Effector CD8-positive, alpha-beta T cell (primary cell): ENCODE measurements at places on chromosomes 3 and 15.

GRCh38 chr3:117404141-117404540, 694.6 kb downstream of the TUSC7 start:
- no peak for DNase-seq

DNA sequence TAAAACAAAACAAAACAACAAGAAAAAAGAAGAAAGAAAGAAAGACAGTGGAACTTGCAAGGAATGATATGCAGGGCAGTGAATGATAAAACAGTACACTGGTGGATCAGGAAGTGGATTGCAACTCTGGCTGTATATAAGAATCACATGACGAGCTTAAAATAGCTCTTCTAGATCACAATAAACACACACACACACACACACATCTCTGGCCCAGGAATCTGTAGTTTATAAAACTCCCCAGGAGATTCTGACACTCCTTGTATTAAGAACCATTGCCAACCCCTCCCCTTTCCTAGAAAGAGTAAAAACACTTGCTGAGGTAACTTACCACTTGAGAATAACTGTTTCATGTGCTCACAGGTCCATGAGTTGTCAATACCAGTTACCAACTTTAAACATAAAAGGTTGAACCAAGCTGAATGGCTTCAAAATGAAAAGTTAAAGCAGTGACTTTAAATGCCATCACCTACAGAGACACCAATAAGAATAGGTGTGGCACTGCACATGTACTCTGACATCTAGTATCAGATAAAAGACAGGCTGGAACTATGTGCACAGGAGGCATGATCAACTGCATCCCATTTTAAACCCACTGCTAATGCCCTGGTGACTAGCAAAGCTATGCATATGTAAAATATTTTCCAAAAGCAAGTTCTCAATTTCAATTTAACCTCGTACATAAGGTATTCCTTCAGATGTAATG, 3.9 kb downstream of the CPOX start:
- DNase-seq, result no peak

- no peak for DNase-seq
Observed at GRCh38 chr3:161221806-161222600, 892 bp downstream of the NMD3 start.

- no peak for DNase-seq
Observed at GRCh38 chr3:61966200-61966599, 404.8 kb downstream of the PTPRG start.

DNA sequence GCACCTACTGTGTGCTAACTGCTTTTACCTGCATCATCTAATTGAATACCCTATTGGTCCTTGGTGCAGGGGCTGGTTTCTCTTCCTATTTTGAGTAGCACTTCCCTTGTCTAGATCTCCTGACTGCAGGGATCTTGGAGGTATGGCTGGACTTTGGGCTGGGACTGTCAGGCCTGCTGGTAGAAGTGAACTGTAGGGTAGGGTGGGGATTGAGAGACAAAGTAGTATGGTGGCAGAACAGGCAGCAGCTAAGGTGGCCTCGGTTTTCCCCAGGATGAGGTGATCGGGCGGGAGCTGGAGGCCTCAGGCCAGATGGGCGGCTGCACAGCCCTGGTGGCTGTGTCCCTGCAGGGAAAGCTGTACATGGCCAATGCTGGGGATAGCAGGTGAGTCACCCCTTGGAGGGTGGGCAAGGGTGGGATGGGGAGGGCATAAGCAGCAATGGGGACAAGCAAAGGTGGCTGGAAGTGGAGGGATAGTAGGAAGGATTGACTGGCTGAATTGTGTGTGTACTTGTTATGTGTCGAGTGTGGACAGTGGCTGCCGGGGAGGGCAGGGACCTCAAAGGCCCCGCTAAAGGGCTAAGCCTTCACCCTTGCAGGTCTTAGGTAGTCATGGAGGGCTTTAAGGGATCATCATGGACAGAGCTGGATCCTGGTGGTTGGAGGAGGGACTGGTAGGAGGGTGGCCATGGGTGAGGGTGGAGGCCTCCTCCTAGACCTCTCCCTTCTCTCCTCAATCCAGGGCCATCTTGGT, 2.0 kb downstream of the PPM1M start:
- DNase-seq, result no peak

- no peak for DNase-seq
Observed at GRCh38 chr3:123333401-123333800, 115.5 kb downstream of the ADCY5 start.

- DNase-seq, result no peak
Observed at GRCh38 chr15:100781961-100782530, 97.6 kb upstream of the ALDH1A3 start.

DNA sequence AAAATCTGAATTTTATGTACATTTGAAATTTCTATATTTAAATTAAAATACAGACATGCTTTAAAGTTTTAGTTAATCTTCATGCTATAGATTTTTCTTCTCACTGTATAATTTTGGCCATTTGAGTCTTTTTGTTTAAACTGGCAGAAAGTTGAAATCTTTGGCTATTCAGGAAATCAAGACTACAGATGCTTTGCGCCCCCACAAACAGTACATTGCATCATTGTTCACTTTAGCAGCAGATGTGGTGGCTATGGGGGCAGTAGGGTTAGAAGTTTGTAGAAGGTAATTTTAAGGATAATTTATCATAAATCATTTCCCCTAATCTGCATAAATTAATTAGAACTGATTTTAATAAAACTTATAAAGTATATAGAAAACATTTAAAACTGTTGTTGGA, 20.9 kb downstream of the SPPL2A start:
- DNase-seq, result no peak

DNA sequence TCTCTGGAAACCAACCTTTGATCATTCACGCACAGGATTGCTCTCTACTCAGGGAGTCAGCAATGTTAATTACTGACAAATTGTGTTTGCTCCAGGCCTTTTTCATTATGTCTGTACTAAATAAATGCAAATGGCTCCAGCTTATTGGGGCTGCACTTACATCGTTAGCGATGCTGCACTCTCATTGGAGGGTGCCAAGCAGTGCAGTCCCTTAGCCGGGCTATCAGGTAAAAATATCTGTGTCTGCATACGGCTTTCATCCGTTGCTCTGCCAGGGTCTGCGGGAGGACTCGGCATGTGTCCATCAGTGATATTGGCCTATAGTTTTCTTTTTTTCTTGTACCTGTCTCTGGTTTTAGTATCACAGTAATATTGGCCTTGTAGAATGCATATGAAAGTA, 471.5 kb upstream of the CADM2 start:
- DNase-seq, result no peak

DNA sequence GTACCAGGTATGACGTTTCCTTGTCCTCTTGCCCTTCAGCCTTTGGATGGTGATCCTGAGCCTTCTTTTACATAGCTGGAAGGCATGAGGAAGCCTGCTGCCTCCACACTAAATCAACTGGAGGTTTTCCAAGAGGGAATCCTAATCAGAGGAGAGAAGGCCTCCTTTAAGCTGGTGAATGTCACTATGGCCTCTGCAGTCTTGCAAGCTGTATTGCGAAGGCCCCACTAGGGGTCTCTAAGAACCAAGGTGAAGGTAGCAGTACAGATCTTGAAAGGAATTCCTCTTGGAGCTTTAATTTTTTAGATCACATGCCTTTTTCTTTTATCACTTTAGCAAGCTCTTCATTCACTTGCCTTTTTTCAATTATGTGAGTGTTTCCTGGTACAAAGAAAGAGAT, 119.2 kb downstream of the GHSR start:
- DNase-seq, result no peak

GRCh38 chr3:101963902-101964362, 114.6 kb downstream of the NFKBIZ start:
- no peak for DNase-seq

DNA sequence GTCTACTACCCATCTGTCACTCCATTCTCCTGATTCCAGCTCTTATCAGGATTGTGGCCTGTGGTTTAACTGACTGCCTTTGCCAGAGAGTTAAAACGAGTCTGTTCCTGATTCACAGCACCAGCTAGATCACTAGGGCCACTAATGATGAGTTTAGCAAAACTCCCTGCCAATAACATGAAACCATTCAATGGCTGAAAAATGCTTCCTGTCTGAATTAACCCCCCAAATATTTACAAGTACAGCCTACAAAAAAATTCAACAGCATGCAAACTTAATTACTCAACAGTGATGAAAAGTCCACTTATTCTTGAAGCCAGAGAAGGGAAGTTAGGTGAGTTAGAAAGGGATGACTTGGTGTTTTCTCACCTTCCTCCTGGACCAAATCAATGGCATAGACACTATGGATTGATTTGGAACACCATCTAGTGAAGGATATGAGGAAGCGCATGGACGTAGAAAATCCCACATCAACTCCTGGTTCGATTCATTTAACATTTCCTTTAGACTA, 141.4 kb downstream of the TGFBR2 start:
- no peak for DNase-seq

- DNase-seq, result no peak
Observed at GRCh38 chr3:73332558-73332957, 271.1 kb downstream of the EBLN2 start.

DNA sequence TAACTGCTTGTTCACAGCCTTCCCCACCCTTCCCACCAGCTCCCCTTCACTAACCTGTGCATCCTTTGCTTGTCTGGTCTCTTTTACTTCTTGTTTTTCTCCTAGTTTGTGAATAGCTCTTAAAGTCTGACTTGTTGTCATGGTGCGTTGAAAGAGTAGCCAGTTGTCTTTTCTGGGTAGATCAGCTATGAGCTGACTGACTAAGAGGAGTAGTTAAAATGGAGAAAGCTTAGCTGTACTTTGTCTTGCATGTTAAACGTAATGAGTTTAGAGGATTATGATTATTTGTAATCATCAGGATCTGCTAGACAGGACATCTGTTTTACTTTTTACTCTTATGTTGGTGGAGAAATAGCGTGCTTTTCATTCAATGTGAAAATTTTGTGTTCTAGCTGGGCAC, 35.9 kb downstream of the ATP2C1 start:
- no peak for DNase-seq

DNA sequence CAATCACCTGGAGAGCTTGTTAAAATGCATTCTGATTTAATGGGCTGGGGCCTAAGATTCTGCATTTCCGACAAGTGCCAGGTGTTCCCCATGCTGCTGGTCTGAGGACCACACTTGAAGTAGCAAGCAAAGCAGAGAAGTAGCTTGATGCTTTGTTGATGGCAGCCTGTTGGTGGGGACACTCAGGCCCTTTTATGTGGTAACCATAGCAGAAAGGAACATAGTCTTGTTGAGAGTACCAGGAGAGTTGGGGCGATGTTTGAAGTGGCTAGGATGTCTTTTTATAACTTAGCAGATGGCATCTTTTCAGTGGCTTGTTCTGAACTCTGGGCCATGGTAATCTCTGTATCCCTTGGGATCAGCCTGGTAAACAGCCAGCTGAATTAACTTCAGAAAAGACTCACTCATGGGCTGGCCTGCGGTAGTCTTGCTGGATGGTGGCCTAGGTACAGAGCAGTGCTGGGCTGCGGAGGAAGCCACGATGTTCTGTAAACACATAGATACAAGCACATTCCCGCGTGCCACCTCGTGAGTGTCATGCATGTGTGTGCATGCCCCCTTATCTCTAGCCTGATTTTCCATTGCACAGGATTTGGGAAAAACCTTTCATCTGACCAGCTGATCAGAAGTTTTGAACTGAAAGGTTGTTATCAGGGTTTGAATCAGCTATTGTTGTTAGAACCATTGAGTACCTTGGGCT, 292.4 kb upstream of the LRRFIP2 start:
- no peak for DNase-seq

GRCh38 chr15:60096157-60096556, 92.0 kb downstream of the FOXB1 start:
- DNase-seq, result no peak

GRCh38 chr3:38640661-38641452, 8.6 kb downstream of the SCN5A start:
- no peak for DNase-seq

DNA sequence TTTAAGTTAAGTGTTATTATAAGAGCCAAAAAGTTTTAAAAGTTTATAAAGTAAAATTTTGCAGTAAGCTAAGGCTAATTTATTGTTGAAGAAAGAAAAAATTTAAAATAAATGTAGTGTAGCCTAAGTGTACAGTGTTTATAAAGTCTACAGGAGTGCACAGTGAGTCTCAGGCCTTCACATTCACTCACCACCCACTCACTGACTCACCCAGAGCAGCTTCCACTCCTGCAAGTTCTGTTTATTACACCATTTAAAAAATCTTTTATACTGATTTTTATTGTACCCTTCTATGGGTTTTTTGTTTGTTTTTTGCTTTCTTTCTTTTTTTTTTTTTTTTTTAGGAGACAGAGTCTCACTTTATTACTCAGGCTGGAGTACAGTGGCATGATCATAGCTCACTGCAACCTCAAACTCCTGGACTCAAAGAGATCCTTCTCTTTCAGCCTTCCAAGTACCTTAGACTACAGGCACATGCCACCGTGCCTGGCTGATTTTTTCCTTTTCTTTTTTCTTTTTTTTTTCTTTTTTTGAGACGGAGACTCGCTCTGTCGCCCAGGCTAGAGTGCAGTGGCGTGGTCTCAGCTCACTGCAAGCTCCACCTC, 25.9 kb downstream of the CSTA start:
- no peak for DNase-seq

DNA sequence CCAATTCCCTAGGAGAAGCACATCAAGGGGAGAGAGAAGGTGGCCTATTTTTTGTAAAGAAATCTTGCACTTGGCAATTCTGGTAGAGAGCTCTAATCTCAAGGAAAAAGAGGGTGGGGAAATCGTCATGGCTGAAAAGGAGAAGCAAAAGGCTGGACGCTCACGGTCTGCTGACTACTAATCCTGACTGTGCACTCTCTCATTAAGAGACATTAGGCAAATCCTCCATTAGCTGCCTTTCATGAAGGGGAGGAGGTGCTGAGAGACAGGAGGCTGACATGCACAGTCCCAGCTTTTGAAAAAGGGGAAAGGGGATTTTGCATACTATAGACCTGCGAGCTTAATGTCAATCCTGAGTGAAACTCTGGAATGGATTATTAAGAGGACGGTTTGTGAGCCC, 170.0 kb downstream of the NR2F2 start:
- no peak for DNase-seq

DNA sequence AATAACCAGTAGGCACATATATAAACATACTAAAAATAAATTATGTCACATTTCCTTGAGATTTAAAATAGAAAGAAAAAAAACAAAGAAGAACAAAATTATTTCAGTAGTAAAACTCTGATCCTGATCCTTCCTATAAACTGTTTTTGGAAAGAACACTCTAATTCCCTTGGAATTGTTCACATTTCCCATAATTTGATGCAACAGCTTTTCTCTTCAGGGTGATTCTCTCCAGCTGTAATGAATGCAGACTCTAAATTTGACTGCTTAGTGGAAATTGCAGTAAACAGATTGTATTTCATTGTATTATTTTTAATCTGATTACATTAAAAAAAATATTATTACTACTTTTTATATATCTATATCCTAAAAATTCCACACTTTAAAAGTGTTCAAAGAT, 70.2 kb upstream of the ABI3BP start:
- DNase-seq, result no peak

- DNase-seq, result no peak
Observed at GRCh38 chr15:42577514-42578031, 2.2 kb downstream of the STARD9 start.

DNA sequence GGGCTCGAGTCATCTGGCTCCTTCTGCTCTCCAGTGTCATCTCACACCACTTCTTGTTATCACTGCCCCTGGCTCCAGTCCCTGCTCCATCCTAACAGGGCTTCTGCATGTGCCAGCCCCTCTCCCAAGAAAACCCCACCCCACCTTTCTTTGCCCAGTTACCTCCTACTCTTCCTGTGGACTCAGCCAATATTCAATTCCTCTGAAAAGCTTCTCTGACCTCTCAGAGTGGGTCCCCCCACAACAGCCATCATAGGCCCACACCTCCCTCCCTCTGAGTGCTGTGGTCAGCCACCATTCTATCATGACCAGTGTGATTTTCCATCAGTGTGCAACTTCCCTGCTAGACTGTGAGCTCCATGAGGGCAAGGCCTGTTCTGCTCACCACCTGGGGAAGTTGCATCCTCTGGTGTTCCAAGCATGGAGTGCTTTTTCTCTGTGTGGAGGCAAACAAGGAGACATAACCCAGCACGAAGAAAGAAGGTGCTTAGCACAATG, 71.6 kb downstream of the ADCY5 start:
- DNase-seq, result no peak
